ENCODE measurements at places on chromosomes 6 and 20.

- no peak for DNase-seq
These were observed 225.1 kb upstream of the MANEA start for GRCh38 chr6:95352064-95352795.

DNA sequence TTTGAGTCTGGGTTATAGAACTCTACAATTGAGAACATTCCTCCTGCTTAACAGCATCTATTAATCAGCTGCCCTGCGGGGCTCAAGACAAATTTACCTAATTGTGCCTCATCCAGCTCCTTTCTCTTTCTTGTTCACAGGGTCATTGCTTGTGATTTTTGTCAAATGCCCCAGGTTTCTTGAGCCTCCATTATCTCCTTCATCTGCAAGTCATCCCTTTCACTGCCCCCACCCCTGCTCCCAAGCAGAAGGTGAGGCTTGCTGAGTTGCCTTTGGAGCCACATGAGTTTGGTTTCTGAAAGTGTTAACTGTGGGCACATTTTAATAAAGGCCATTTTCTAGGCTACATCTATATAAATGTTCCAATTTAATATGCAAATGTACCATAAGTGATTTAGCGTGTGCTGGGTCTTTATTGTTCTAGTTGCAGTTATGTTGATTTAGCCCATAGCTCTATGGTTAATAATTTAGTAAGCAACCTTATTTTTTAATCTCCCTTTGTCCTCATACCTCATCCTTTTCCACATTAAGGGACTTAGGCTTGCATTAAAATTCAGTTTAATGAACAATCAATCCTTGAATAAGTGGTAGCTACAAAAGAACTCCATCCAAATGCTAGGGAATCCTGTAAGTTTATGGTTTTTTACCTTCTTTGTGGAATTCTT lies 56.1 kb downstream of the VSTM2L start:
- no peak for DNase-seq

DNA sequence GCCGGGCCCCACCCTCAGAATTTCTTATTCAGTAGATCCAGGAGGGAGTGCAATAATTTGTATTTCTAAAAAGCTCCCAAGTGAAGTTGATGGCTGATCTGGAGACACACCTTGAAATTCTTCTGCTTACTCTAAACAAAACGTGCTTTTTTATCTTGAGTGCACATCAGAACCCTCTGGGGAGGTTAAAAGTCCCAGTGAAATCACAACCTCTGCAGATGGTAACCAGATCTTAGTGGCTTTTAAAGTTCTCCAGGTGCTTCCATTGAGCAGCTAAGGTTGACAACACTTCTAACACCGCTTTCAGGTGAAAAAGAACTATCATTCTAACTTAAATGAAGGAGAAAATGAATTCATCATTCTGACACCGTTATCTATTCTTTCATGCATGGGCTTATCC lies 45.6 kb upstream of the ESR1 start:
- DNase-seq = no peak

GRCh38 chr6:82268301-82268846 lies 20.8 kb upstream of the IBTK start:
- no peak for DNase-seq

DNA sequence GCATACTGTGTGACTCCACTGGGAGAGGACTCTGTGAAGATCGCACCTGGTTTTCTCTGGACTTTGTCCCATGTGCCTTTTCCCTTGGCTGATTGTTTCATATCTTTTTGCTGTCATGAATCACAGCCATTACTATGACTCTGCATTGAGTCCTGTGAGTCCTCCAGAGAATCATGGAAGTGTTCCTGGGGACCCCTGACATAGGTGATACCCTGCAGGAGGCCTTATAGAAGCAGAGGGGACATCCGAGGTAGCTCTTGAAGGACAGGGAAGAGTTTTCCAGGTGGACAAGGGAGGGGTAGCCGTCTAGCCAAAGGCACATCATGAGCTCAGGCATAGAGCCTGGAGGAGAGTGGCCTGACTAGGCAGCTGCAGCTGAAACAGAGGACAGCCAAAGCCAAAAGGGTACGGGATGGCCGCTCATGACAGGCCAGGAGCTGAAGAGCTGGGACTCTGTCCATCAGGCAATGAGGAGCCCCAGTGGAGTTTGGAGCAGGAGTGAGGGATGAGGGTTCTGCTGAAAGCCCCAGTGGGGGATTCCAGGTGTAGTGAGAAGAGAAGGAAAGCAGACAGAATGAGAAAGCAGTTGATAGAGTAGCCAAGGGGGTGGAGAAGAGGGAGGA lies 86.6 kb upstream of the TOX2 start:
- DNase-seq = no peak

- no peak for DNase-seq
These were observed 249.2 kb upstream of the QKI start for GRCh38 chr6:163165155-163165910.

DNA sequence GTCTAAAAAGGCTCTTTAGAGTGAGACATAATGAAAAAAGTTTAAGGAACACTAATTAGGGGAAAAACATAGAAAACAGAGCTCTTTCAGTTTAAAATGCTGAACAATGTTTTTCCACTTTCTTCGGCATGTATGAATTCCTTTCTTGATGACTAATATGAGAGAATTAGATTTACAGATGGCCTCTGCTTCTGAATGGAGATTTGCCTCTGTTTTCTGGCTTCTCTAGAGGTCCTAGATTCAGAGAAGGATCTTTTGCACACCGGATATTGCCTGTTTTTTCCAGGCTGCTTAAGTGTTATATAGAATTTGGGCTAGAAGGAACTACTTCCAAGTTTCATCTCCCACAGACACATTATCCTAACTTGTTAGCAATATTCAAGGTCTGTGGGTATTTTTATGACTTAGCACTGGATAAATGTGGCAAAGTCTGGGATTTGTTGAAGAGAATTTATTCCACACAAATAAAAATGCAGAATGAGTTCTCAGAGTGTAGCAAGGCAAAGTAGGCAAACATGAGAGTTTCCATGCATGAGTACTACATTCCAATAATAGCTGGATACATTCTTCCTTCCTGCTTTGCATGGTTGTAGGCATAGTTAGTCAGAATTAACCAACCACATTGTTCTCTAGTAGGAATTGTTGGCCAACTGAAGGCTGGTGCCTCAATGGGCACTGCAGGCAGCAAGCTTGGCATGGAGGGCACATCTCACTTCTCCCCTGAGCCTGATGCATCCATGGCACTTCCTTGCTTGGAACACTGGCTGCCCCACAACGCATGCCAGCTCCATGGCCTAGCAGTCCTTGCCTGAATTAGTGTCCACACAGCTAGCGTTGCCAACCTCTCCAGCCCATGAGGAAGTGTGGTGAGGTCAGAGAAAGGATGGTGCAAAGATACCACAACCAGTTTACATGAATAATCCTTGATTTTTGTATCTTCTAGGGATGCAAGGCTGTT lies 224.2 kb downstream of the CLIC5 start:
- DNase-seq = no peak

DNA sequence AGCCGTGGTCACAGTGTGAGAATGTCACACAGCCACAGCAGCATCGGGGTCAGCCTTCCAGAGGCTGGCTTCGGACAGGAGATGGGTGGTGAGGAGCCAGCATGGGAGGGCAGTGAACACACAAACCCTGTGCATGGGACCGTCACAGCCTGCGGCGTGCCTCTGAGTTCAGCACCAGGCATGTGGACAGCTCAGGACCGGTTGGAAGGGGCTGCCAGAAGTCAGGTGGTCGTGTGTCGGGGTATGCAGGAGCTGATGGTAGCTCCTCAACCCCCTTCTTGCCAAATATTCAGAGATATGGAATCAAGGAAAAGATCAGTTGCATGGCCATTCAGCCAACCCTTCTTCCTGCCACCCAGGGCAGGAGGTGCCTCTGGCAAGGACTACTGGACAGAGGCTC lies 28.2 kb downstream of the MYT1 start:
- DNase-seq = no peak

DNA sequence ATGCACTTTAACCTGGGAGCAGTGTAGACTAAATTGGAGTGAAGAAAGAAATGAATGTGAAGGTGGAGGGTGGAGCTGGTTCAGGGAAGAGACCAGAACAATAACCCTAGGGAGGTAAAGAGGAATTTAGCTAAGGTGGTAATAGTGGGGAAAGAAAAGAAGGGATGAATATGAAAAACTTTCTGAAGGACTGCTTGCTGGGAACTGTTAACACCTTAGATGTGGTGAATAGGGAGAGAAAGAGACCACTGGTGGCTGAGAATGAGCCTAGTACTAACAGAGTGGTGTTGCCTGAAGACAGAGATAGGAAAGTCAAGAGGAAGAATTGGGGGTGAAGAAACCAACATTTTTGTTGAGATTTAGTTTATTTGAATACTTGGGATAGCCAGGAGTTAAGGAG lies 78.4 kb upstream of the HS3ST5 start:
- DNase-seq = no peak

- no peak for DNase-seq
These were observed 28.2 kb upstream of the TAB2 start for GRCh38 chr6:149289192-149289781.

DNA sequence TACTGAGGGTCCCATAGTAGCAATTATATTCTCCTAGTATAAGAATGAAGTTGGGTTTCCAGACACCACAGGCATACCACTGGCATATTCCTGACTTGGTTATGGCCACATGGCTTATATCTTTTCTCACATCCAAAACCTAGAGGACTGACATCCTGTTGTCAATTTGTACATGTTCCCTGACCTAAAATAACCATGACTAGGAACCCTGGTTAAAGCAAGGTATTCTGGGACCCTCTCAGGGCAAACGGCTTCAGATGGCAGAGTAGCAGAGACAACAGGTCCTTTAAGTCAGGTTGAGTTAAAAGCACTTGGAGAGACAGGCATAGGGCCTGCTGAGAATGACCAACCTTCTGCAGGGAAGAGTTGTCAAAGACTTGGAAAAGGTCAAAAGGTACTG lies 12.6 kb downstream of the MAP3K5 start:
- no peak for DNase-seq

DNA sequence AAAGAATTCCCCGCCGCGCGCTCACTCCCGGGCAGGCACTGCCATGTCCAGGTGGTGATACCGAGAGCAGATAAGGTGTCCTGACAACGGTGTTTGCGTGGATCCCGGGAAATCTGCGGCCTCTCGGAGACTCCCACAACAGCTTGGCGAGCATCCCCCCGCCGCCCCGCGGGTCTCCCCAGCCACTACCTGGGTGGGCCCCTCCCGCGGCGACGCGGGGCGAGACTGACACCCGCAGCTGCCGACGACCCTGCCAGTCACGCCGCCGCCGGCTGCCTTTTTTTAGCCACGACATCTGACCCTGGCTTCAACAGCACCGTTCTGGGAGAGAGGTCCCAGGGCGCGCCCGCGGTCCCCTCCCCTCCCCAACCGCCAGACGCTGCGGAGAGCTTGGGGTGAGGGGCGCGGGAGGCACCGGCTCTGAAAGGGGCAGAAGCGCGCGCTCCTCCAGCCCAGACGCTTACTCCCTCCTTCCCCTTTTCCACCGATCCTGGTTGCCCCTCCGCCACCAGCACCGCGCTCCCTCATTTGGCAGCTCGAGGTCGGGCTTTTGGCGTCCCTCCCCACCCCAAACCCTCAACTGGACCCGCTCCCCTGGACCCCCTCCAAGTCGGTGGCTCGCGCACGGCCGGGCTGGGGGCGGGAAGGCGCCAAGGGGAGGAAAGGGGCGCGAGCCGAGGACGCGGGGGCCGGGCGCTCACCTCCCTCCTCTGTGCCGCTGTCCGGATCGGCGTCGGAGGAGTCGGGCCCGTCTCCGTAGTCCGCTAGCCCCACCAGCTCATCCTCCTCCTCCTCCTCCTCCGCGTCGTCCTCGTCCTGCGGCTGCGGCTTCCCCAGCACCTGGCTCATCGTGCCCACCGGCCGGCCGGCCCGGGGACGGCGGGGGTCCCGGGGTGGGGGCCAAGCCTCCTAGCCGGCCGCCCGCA lies 665 bp downstream of the RRAGD start:
- peak; percentile 35 for DNase-seq

GRCh38 chr6:147654103-147654845 lies 145.8 kb downstream of the SAMD5 start:
- DNase-seq = no peak

GRCh38 chr6:133460101-133460500 lies 218.9 kb downstream of the EYA4 start:
- DNase-seq = no peak

DNA sequence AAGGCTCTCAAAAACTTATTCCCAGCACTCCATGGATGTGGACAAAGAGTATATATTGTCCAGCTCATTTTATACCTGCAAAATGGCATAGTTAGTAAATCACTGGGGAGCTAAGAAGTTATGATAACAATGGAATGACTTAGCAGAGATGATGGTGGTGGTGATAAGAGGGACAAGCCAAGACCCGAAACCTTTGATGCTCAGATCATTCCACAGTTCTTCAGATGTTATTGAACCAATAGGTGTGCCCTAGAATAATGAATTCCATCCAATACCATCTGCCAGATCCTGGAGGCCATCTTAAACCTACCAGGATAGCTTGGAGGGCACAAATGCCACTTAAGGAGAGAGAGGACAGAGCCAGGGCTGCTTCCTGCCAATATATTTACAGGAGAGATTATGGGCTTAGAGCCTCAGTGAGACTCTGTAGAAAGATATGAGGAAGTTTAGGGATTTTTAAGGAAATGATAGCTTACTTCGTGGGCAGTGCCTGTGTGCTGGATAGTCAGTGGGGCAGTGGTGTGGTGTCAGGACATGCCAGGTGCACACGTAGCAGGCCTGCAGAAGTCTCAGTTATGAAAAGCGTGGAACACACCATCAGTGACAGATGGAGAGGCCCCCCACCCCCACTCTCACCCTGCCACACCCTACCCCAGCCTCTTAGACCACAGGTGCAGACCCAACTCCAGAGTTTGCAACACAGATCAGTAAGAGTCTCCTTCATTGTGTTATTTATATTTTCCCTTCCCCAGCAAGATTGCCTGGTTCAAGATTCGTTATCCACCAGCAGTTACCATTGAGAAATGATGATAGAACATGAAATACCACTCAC lies 209.7 kb upstream of the SUPT3H start:
- DNase-seq = no peak

DNA sequence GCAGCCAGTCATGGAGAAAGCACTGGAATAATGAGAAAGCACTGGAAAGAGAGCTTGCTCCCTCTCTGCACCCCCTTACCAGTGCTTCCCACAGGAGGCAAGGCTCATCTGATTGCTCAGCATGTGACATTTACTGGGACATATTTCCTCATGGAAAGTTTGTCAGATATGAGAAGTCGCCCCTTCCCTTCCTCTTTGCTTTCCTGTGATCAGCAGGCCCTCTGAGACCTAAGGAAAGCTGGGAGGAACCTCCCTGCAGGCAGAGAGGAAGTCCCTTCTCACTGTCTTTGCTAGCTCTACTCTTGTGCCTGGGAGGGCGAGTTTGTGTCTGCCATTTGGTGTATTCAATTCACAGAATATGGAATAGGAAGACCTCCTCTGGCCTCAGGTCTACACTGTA lies 283.8 kb downstream of the ALDH8A1 start:
- DNase-seq = no peak

Data from CD4-positive, alpha-beta T cell treated with Interleukin-6 for 4 hours (primary cell).